Activated T-helper 1 cell treated with anti-CD3 and anti-CD28 coated beads, Interleukin-12 subunit alpha, Interleukin-12 subunit beta, Interleukin-2, Interleukin-4 antibody, amounts not matched to agents 30 ng/mL and 10 ng/mL and 1 ng/mL, durations not matched to agents 14 hours and 24 hours and 36 hours (primary cell): ENCODE measurements at places on chromosomes 4 and X.

- DNase-seq: no peak
These were observed 171.4 kb upstream of the GALNT7 start for GRCh38 chr4:172997217-172997609.

DNA sequence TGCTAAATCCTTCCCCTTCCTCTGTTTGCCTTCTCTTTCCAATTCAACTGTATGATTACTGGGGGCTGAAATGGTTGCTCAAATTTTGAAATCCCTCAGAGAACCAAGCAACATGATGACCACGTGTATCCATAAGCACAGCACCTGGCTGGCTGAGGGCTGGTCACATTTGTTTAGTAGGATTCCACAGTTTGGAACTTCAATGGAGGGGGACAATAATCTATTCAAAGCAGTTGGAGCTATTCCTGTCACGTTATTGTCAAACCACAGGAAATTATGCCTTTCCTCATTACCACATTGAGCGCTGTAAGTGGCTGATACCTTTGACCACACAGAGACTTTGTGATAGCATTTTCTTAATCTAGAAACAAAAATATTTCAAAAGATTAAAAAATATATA, 7.0 kb downstream of the TMSB4X start:
- no peak for DNase-seq

DNA sequence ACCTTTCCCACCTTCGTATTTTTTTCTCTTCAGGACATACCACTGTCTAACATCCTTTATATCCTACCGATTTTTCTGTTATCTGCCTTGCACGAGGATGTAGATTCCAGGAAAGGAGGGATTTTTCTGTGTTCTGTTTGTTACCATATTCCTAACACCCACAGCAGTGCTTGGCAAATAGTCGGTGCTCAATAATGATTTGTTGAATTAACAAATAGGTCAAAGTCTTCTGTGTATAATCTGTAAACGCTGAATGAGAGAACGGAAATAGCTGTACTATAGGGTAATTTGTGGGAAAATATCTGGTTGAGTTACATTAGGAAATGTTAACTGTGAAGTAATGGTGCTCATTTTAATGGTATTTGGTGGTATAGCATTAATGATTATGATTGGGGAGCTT, 81.5 kb downstream of the TMEM156 start:
- DNase-seq: no peak

DNA sequence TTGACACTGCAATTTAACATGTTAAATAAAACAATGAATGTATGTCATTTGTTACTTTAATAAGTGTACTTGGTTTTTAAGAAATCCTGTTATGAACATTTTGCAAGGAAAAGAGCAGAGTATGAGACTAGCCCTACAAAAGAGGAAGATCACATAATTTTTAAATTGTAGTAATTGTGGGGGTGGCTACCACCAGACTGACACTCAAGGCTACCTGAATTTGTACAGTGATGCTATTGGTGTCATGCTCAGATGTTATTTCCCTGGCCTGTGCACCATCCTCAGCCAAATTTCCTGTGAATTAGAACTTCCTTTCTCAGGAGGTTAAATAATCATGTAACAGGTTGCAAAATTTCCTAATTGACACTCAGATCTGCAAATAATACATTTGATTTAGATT, 157.5 kb downstream of the BANK1 start:
- no peak for DNase-seq

DNA sequence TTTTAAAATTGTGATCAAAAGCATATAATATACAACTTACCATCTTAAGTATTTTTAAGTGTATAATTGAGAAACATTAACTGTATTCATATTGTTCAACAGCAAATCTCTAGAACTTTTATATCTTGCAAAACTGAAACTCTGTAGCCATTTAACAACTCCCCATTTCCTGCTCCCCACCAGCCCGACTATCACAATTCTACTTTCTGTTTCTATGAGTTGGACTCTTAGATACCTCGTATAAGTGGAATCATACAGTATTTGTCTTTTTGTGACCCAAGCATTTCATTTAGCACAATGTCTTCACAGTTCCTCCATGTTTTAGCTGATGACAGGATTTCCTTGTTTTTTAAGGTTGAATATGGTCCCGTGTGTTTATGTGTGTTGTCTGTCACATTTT, 106.0 kb downstream of the LRBA start:
- no peak for DNase-seq
